Activated effector memory CD4-positive, alpha-beta T cell treated with anti-CD3 and anti-CD28 coated beads, Interleukin-2, amount 50 U/mL, for 16 hours (primary cell): ENCODE measurements at places on chromosomes 7 and 10.

- no peak for DNase-seq
Observed at GRCh38 chr10:30806850-30807249, 177.3 kb upstream of the LYZL2 start.

DNA sequence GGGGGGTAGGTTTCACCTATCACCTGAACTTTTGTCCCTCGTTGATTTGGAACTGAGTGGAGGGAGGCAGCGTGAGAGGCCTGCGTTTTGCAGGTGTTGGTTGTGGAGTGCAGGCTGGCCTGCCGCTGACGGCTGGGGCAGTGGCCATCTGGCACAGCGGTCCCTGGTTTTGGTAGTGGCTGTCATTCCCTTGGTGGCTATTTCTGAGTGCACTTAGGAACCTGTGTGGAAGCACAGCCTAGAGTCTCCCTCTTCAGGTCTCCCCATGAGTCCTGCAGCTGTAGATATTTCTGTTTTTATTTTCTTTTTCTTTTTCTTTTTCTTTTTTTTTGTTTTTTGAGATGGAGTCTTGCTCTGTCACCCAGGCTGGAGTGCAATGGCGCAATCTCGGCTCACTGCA is 129.2 kb downstream of the CUL2 start:
- DNase-seq = no peak

GRCh38 chr7:116100626-116101025 is 70.1 kb upstream of the TFEC start:
- no peak for DNase-seq

GRCh38 chr7:99379043-99379577 is 4.6 kb downstream of the ARPC1B start:
- peak; percentile 84 for DNase-seq

GRCh38 chr7:149831741-149832219 is 6.4 kb upstream of the ZNF862 start:
- no peak for DNase-seq

DNA sequence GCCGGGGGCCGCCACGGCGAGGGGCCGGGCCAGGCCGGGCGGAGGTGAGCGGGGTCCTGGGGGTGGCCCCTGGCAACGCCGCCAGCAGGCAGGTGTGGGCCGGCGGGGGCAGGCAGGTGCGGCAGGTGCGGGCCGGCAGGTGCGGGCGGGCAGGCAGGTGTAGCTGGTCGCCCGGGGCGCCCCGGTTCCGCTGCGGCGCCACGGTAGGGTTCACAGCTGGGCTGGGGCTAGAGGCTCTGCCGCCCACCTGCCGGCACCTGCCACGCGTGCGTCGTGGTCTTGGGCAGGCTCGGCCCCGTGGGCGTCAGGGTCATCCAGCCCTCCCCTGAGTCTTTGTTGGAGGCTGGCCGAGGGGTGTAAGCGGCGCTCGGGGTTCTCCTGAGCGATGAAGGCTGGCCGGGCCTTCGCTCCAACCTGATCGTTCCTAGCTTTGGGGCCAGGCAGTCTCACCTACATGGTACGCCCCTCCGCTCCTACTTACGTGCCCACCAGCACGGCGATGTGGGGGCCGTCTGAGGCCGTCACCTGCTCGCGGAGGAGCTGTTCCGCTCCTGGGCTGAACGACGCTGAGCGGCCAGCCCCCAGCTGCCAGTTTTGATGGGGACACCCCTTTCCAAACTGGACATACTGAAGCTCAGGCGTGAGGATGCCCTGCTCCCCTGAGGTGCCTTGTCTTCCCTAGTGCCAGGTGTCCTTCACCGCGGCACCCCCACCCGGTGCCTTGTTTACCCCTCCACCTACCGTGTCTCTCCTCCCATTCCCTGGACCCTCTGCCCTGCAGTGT is 493 bp downstream of the ZMIZ2 start:
- no peak for DNase-seq

DNA sequence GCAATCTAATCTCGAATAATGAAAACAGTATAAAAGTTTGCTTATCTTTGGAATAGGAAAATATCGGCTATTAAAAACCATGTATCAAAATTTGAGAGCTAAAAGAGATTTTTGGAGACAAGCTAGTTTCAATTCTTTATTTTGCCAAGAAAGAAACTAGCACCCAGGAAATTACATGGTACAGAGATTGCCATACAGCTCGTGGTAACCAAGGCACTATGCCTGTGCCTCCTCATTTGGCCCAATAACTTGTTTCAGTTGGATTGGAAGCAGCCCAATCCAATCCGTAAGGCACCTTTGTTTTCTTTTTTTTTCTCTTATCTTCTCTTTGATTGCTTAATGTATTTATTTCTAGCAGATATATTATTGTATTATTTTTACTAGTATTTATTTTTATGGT is 55.0 kb downstream of the GNAI1 start:
- no peak for DNase-seq

DNA sequence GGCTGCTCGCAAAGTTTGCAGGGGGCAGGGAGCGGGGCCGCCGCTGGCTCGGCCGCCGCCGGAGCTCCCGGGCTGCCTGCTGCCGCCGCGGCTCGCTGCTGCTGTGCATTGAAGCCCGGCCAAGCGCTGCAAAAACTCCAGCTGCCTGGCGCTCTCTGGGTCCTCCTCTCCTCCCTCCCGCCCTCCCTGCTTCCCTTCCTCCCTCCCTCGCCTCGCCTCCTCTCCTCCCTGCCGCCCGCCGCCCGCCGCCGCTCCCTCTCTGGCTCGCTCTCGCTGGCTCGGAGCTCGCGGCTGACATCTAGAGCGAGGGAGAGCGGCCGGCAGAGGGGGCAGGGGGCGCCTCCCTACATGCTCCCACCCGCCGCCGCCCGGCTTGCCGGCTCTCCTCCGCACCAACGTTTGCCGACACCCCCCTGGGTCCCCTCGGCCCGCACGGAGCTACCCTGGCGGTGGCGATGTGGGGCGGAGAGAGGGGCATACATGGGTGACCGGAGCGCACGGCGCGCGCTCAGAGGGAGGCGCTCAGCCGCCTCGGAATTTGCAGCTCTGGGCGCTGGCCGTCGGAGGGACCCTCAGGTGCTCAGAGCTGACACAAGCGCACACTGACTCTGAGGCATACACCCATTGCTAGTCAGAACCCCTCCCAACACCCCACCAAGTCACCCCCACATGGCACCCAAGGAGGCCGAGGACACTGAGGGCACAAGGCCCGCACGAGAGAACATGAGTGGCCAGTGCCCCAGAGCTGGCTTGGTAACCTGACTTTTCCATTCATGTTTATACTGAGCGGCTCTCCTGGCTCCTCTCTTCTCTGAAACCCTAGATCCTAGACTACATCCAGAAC is 1.2 kb upstream of the PLXNA4 start:
- no peak for DNase-seq

GRCh38 chr10:102631525-102632393 is 12.5 kb upstream of the TRIM8 start:
- no peak for DNase-seq

- no peak for DNase-seq
Observed at GRCh38 chr10:17683541-17683940, 39.6 kb downstream of the STAM start.

DNA sequence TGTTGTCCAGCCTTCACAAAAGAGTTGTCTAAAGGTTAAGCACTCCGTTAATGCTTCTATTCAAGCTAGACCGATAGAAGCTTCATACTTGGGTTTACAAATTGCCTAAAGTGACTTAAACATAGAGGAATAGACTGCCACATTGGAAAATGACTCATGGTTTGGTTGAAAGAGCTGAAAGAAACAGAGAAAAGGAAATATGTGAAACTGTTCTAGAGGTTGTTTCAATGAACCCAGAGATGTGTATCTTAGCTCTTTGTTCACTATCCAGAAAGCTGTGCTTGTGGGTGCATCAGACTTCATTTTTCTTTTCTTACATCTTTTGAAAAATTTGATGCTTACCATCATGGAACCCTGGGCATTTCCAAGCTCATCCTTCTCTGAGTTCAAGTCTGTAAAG is 736.2 kb downstream of the INHBA start:
- no peak for DNase-seq

DNA sequence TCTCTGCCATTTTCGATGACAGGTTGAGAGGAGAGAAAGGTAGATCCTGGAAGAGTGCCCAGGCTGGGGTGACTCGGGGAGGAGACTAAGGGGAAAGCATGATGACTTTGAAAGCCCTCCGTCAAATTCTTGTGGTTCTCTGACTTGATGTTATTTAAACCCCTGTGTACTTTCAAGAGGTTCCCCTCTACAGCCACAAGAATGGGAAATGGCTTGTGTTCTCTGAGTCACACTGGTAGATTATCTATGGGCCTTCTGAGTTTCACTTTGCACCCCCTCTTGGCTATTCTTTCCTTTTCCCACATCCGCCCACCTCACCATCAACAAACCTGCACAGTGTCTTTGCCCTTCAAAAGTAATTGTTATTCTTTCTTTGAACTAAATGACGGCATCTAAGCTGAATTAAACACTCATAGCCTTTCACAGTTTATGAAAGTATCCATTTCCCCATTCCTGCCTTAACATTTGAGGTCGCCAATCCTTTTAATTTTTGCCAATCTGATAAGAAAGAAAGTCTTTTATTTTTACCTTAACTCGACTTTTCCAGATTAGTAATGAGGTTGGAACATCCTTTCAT is 24.1 kb downstream of the PRF1 start:
- DNase-seq = peak; percentile 80
